ENCODE measurements at places on chromosomes 7 and 10. TPM values are rescaled to one million over a fixed set of nuclear protein-coding genes. Genes with fewer than 3 reads are reported as not detected.

DNA sequence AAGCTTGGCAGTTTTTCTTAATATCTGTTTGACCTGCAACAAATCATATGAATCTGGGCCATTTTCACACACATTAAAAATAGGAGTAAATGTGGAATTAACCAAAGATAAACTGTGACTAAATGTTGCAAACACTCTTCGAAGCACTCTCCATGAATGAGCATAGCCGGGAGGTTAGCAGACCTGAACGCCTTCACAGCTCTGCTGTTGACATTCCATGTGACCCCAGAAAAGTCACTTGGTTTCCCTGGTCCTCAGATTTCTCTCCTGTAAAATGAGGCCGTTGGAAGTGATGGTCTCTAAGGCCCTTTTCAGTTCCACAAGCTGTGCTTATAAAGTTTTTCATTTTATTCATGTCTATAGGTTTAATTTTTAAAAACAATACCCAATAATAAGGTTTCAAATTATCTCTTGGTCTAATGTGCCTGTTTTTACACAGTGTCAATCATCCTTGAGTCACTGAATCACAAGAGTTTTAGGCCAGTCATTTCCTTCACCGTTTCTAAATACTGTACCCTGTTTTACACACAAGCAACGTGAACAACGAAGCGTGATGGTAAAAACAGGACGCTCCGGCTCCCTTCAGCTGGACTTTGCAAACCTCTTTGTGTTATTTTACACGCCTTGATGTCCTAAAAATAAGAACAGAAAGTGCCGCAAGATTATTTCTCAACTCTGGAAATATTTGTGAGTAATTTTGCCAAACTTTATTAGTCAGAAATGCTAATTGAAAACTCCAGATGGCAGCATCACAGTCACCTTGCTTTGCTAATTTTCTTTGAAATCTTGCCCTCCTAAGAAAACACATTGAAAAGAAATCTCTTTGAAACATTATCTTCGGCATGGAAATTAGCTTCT, 38.6 kb upstream of the MET start:
- no peaks in the 10 kb centered on the region for H3K36me3 ChIP-seq
- no peak overlapping the region for H3K27ac ChIP-seq
- no peak for DNase-seq
- H3K4me1 ChIP-seq: no peaks in the 10 kb centered on the region
- H3K27me3 ChIP-seq: no peaks in the 10 kb centered on the region

DNA sequence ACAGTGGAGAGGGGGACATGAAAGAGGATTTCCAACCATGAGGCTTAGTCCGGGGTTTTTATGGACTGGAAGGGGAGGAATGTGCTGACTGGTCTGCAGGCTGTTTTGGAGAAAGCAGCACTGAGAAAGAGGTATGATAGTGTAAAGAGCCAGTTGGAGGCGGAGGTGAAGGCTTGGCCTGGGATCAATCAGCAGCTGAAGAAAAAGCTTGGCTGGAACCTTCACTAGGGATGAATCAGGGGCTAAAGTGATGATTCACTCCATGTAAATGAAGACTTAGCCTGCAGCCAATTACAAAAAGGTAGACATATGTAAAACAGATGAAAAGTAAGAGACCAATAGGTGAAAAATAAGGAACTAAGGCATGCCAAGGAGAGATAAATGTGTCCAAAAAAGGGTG, 1382.6 kb downstream of the GATA3 start:
- no peak overlapping the region for H3K27ac ChIP-seq
- H3K4me1 ChIP-seq: no peaks in the 10 kb centered on the region
- DNase-seq: no peak

DNA sequence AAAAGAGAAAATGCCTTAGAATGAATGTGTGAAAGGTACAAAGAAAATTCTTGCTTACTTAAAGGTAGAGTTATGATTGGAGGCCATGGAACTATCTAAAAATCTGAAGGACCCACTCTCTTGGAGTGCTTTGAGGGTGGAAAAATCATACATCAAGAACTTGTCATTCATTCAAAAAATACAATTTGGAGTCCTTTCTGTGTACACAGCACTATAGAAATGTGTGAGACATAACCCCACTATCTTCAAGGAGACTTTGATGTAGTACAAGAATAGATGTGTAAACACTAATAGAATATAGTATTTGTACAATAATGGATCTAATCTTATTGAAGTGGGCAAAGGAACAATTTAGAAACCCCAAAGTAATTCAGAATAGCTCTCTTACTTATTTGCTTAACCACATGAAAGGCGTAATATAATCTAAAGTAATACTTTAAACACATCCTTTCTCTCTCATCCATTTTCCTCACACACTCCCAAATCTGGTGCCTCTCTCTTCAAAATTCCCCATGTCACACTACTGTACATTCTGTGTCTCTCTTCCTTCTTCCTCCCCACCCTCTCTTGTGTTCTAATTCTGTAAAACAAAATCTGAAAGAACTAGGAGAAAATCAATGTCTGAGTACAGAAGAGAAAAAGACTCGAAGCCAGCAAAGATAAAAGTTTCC, 166.7 kb downstream of the DNAJB9 start:
- no peak for DNase-seq
- H3K4me1 ChIP-seq: no peaks in the 10 kb centered on the region
- no peak overlapping the region for H3K27ac ChIP-seq
- no peak overlapping the region for H3K4me3 ChIP-seq
- no peaks in the 10 kb centered on the region for H3K36me3 ChIP-seq

- H3K27ac ChIP-seq: peak overlapping the region; percentile 100
- H3K4me1 ChIP-seq: peaks cover 32% of the 10 kb centered on the region
- DNase-seq: no peak
- no peaks in the 10 kb centered on the region for H3K36me3 ChIP-seq
Observed at GRCh38 chr7:105016068-105016708, 2.2 kb downstream of the KMT2E start.

GRCh38 chr7:98200364-98200763, 10.9 kb upstream of the BHLHA15 start:
- no peak overlapping the region for H3K27ac ChIP-seq
- DNase-seq: no peak
- H3K4me3 ChIP-seq: no peak overlapping the region
- H3K36me3 ChIP-seq: no peaks in the 10 kb centered on the region
- no peaks in the 10 kb centered on the region for H3K27me3 ChIP-seq

DNA sequence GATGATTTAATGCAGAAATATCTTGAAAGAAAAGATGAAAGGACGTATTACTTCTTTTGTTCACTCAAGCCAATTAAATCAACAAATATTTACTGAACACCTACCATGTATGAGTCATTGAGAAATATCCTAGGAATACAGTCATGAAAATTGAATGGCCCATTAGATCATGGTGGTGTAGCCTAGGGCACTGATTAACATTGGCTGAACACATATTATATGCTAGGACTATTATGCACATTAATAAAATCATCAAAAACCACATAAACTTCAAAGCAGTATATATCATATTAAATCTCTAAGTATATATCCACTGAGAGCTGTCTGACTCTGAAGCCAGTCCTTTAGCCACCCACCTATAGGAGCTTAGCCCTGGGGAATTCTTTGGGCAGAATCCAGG, 41.8 kb downstream of the FAM204A start:
- no peak overlapping the region for H3K4me3 ChIP-seq
- no peak overlapping the region for H3K27ac ChIP-seq
- H3K4me1 ChIP-seq: peaks cover 17% of the 10 kb centered on the region
- no peaks in the 10 kb centered on the region for H3K27me3 ChIP-seq
- DNase-seq: no peak

DNA sequence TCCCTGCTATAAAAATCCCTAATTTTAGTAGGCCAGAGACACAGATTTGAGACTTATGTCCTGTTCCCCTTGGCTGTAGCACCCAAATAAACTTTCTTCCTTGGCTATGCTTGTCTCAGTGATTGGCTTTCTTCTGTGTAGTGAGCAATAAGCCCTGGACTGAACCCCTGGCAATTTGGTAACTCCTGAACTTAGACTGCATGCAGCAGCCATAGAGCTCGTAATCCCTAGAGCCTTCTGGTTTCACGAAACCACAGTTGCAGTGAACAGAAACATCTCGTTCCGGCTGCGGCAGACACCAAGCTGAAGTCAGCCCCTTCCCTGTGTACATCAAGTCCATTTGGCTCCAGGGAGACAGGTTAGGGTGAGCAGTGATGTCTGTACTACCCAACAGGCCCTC, 172.2 kb downstream of the LYZL1 start:
- peaks cover 2% of the 10 kb centered on the region for H3K36me3 ChIP-seq
- no peaks in the 10 kb centered on the region for H3K4me1 ChIP-seq
- H3K4me3 ChIP-seq: no peak overlapping the region
- no peak overlapping the region for H3K27ac ChIP-seq
- DNase-seq: no peak

GRCh38 chr10:5488272-5489161, 10.9 kb downstream of the CALML5 start:
- H3K27me3 ChIP-seq: no peaks in the 10 kb centered on the region
- no peaks in the 10 kb centered on the region for H3K36me3 ChIP-seq
- H3K4me3 ChIP-seq: no peak overlapping the region
- H3K4me1 ChIP-seq: peaks cover 13% of the 10 kb centered on the region
- no peak for DNase-seq

DNA sequence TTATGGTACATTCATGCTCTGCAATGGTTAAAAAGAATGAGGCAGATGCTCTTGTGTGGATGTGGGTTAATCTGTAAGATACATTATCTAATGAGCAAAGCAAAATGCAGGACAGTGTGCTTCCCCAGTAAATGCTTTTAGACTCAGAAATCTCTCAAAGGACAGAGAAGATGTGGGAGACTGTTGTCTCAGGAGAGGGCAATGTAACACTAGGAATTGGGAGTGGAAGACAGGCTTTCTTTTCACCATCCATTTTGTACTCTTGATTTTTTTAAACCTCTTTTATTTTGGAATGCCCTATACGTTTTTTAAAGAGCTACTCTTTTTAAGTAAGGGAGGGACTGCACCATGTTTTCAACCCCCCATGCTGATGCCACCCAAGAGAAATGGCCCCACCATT, 77.5 kb upstream of the ADAM12 start:
- no peak for DNase-seq
- H3K4me1 ChIP-seq: no peaks in the 10 kb centered on the region
- no peaks in the 10 kb centered on the region for H3K36me3 ChIP-seq
- H3K27me3 ChIP-seq: no peaks in the 10 kb centered on the region
- H3K4me3 ChIP-seq: no peak overlapping the region

Gene C10orf105
- total RNA-seq: 0.39 TPM

Gene FANK1
- total RNA-seq: 12.5 TPM

Gene MMD2
- total RNA-seq: not detected

Gene TAS2R4
- total RNA-seq: 2.2 TPM

Gene KCNH2
- total RNA-seq: 11.1 TPM

All from neural progenitor cell (in vitro differentiated cells).